Osteocyte (in vitro differentiated cells): ENCODE measurements at places on chromosomes 13 and 19. TPM values are rescaled to one million over a fixed set of nuclear protein-coding genes. Genes with fewer than 3 reads are reported as not detected.
A peak's percentile ranks its signal among the peaks of the same experiment; 100 is the strongest.

IGFL3 gene
- total RNA-seq: not detected in 2 replicates

LILRA6 gene
- not detected in 2 replicates for total RNA-seq

SPACA4 gene
- not detected in 2 replicates for total RNA-seq

RDH8 gene
- total RNA-seq: not detected in 2 replicates

ZNF780A gene
- 13.0 and 14.4 TPM in 2 replicates for total RNA-seq

APOC4 gene
- not detected in 2 replicates for total RNA-seq

CFAP97D2 gene
- not detected in 2 replicates for total RNA-seq

C19orf81 gene
- total RNA-seq: not detected in 2 replicates

KLK11 gene
- total RNA-seq: not detected in 2 replicates

GRIN3B gene
- 0.46 TPM in 1 of 2 replicates, not detected in the other for total RNA-seq

IGFL2 gene
- not detected in 2 replicates for total RNA-seq

GRCh38 chr19:12137221-12137940 is 2.8 kb downstream of the ZNF20 start:
- H3K4me3 ChIP-seq: peak overlapping the region; percentile 3
- H3K27ac ChIP-seq: no peak overlapping the region
- DNase-seq: no peak
- no peaks in the 10 kb centered on the region for H3K27me3 ChIP-seq
- peaks cover 53% of the 10 kb centered on the region for H3K36me3 ChIP-seq

DNA sequence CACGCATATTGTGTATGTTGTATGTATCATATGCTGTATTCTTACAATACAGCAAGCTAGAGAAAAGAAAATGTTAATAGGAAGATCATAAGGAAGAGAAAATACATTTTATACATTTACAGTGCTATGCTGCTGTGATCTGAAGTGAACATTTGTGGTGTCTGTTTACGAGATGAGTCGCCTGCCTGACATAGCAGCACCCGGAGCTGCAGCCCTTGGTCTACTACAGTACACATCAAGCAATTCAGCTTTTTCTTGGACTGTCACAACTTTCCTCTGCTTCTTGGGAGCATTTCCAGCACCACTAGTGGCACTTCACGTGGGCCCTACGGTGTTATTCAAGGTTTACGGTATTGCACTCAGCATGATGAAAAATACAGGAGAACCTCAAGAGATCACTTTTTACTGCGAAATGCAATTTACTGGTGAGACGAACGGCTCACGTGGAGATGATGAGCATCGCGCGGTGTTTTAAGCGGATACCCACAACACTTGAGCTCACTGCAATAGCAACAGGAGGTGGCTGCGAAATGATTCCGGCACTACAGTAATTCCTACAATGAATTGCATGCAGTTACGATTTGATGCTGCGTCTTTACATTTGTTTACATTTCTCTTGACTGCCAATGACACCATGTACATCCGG is 308.4 kb downstream of the FGF9 start:
- no peak overlapping the region for H3K27ac ChIP-seq
- no peaks in the 10 kb centered on the region for H3K27me3 ChIP-seq
- H3K36me3 ChIP-seq: no peaks in the 10 kb centered on the region
- no peaks in the 10 kb centered on the region for H3K4me1 ChIP-seq
- no peak overlapping the region for H3K4me3 ChIP-seq

- peak overlapping the region; percentile 95 for H3K4me3 ChIP-seq
- peak; percentile 83 for DNase-seq
- H3K4me1 ChIP-seq: peaks cover 28% of the 10 kb centered on the region
- no peaks in the 10 kb centered on the region for H3K27me3 ChIP-seq
- no peaks in the 10 kb centered on the region for H3K36me3 ChIP-seq
These were observed 630 bp downstream of the RAP2A start for GRCh38 chr13:97434397-97435201.

GRCh38 chr13:45500492-45501174 is 35.9 kb downstream of the COG3 start:
- peaks cover 44% of the 10 kb centered on the region for H3K36me3 ChIP-seq

DNA sequence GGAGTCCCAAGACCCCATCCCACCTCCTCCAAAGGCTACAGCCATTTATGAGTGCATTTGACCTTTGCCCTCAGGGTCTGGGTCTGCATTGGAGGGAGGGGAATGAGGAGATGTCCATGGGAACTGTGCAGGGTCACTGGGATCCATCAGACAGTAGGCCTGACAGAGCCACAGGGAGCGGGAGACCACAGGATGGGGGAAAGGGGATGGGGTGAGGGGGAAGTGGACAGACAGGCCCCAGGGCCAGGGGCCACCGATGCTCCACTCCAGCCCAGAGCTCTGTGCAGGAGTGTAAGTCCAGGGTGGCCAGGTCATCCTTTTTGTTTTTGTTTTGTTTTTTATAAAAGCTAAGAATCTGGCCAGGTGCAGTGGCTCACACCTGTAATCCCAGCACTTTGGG is 82.5 kb downstream of the CHST8 start:
- H3K27ac ChIP-seq: no peak overlapping the region
- H3K4me1 ChIP-seq: no peaks in the 10 kb centered on the region
- no peak overlapping the region for H3K4me3 ChIP-seq
- DNase-seq: no peak
- peaks cover 5% of the 10 kb centered on the region for H3K27me3 ChIP-seq

- DNase-seq: no peak
- no peaks in the 10 kb centered on the region for H3K36me3 ChIP-seq
- no peak overlapping the region for H3K27ac ChIP-seq
- no peaks in the 10 kb centered on the region for H3K27me3 ChIP-seq
- H3K4me3 ChIP-seq: no peak overlapping the region
- H3K4me1 ChIP-seq: peaks cover 4% of the 10 kb centered on the region
These were observed 69.1 kb upstream of the FLT1 start for GRCh38 chr13:28564030-28564429.

DNA sequence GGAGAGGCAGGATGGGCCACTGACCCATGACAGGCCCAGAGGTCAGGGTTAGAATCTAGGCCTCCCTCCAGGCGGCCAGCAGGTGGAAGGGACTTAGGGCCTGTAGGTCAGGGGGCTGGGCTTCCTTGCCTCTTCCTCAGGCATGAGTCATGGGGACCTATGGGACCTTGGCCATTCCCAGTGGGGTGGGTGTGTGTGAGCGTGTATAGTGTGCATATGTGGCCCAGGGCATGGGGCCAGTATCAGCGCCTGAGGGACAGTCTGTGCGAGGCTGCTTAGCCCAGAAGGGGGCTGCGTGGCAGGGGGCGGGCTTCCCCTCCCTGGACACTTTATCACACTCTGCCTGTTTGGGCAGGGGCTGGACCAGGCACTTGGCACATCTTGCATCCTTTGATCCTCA is 13.3 kb downstream of the KCTD15 start:
- peaks cover 28% of the 10 kb centered on the region for H3K4me1 ChIP-seq
- H3K27ac ChIP-seq: peak overlapping the region; percentile 27
- no peak for DNase-seq
- no peak overlapping the region for H3K4me3 ChIP-seq

GRCh38 chr19:17843292-17843827 is 4.4 kb downstream of the JAK3 start:
- no peak overlapping the region for H3K4me3 ChIP-seq
- H3K27ac ChIP-seq: no peak overlapping the region
- DNase-seq: no peak
- H3K36me3 ChIP-seq: no peaks in the 10 kb centered on the region
- H3K27me3 ChIP-seq: peaks cover 10% of the 10 kb centered on the region

GRCh38 chr13:99237981-99238662 is 20.1 kb downstream of the GPR18 start:
- peaks cover 14% of the 10 kb centered on the region for H3K36me3 ChIP-seq
- no peak for DNase-seq
- H3K27me3 ChIP-seq: no peaks in the 10 kb centered on the region
- H3K4me1 ChIP-seq: peaks cover 2% of the 10 kb centered on the region
- H3K27ac ChIP-seq: no peak overlapping the region

DNA sequence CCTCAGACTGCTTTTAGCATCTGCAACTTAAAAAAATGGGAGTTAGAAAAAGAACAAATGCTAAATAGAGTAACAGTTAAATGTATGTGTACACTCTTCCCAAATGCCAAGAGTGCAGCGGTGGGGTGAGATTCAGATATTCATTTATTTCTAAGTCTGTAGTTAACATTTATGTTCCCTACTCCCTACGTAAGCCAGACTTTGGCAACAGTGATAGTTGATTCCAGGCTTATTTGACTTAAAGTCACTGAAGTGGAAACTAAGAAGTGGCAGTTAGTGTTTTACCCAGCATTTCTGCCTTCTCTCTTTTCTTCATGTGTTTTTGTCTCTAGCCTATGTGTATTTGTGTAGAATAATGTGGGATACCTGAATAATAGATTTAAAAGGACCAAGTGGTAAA is 4.5 kb downstream of the MIR17HG start:
- H3K36me3 ChIP-seq: peaks cover 44% of the 10 kb centered on the region
- peaks cover 49% of the 10 kb centered on the region for H3K4me1 ChIP-seq
- H3K27me3 ChIP-seq: peaks cover 1% of the 10 kb centered on the region
- H3K4me3 ChIP-seq: no peak overlapping the region
- no peak overlapping the region for H3K27ac ChIP-seq

- no peak for DNase-seq
- peaks cover 12% of the 10 kb centered on the region for H3K4me1 ChIP-seq
- H3K36me3 ChIP-seq: no peaks in the 10 kb centered on the region
- H3K27ac ChIP-seq: no peak overlapping the region
- no peaks in the 10 kb centered on the region for H3K27me3 ChIP-seq
These were observed 530.4 kb downstream of the DIAPH3 start for GRCh38 chr13:59633290-59633689.

GRCh38 chr13:71513411-71514033 is 353.5 kb downstream of the DACH1 start:
- no peak for DNase-seq
- no peaks in the 10 kb centered on the region for H3K27me3 ChIP-seq
- H3K27ac ChIP-seq: no peak overlapping the region
- no peaks in the 10 kb centered on the region for H3K4me1 ChIP-seq

GRCh38 chr13:48370815-48371214 is 42.1 kb downstream of the LPAR6 start:
- no peak overlapping the region for H3K27ac ChIP-seq
- H3K36me3 ChIP-seq: peaks cover 34% of the 10 kb centered on the region
- no peaks in the 10 kb centered on the region for H3K27me3 ChIP-seq
- DNase-seq: no peak
- no peaks in the 10 kb centered on the region for H3K4me1 ChIP-seq
- H3K4me3 ChIP-seq: no peak overlapping the region

DNA sequence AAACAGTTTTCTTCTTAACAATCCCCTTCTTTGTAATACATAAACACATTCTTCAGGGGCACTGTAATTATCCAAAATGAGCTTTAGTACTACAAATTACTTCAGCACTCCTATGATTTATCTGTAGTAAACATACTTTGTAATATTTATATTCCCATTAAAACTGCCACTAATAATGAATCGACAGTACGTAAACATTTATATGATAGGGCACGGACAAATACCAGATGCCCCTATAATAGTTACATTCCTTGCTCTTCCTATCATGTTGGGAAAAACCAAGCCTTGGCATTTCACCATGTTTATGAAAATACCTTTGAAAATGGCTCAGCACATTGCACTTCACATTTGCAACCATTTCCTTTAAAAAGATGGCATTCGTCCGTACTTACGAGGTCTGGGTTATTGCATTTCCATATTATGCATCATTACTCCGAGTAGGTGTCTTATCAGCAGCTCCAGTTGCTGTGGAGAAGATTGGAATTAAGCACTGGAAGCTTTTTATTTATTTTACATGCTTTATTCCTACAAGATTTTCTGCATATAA is 1043.4 kb downstream of the DIAPH3 start:
- H3K36me3 ChIP-seq: no peaks in the 10 kb centered on the region
- H3K4me3 ChIP-seq: no peak overlapping the region
- H3K27ac ChIP-seq: no peak overlapping the region
- H3K4me1 ChIP-seq: peaks cover 2% of the 10 kb centered on the region
- DNase-seq: no peak

- no peaks in the 10 kb centered on the region for H3K36me3 ChIP-seq
- H3K4me1 ChIP-seq: no peaks in the 10 kb centered on the region
- no peak overlapping the region for H3K27ac ChIP-seq
- peaks cover 17% of the 10 kb centered on the region for H3K27me3 ChIP-seq
These were observed 861.9 kb downstream of the GPC5 start for GRCh38 chr13:92260363-92260762.

GRCh38 chr19:1914826-1915341 is 9.7 kb downstream of the ADAT3 start:
- H3K27me3 ChIP-seq: no peaks in the 10 kb centered on the region
- no peak overlapping the region for H3K4me3 ChIP-seq
- H3K4me1 ChIP-seq: peaks cover 6% of the 10 kb centered on the region
- H3K27ac ChIP-seq: no peak overlapping the region
- DNase-seq: no peak
- H3K36me3 ChIP-seq: peaks cover 9% of the 10 kb centered on the region
